ENCODE measurements at places on chromosomes 7 and 10.

DNA sequence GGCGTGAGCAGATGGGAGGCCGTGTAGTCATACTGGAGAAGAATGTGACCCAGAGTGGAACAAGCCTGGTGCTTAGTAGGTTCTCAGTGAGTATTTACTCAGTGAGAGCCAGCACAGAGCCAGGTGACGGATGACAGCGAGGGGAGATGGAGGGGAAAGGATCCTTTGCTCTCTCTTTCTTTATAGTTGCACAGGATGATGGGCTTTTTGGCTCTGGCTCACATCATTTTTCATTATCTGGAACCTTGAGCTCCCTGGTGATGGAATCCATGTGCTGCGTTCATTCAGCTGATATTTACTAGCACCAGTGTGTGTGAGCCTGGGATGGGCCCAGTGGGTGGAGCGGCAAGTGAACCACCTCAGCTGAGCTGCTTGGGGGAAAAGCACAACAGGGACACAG is 17.2 kb downstream of the BTBD16 start:
- DNase-seq: no peak

GRCh38 chr10:103645141-103646054 is 151.9 kb downstream of the NEURL1 start:
- DNase-seq: no peak

DNA sequence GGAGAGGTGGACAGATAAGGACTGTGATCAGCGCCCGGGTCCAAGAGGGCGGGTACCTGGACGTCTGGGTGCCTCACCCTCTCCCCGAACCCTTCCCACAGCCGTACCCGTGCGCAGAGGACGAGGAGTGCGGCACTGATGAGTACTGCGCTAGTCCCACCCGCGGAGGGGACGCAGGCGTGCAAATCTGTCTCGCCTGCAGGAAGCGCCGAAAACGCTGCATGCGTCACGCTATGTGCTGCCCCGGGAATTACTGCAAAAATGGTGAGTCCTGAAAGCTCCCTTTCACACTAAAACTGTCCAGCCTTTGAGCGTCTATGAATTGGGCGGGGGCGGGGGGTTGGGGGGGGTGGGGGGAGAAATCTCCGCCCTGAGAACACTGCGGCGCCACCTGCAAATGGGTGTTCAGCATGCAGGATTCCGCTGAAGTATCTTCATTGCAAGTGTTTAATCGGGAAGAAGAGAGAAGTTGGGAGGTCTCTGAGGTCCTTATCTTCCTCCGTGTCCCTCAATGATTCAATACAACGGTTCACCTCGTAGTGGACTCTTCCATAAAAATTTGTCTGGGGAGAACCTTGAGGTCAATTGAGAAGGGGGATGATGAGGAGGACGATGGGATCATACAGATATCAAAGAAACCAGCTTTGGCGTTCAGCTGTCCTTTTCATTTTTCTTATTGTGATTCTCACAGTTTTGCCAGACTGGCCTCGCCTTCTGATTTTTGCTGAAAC is 906 bp downstream of the DKK1 start:
- DNase-seq: no peak

DNA sequence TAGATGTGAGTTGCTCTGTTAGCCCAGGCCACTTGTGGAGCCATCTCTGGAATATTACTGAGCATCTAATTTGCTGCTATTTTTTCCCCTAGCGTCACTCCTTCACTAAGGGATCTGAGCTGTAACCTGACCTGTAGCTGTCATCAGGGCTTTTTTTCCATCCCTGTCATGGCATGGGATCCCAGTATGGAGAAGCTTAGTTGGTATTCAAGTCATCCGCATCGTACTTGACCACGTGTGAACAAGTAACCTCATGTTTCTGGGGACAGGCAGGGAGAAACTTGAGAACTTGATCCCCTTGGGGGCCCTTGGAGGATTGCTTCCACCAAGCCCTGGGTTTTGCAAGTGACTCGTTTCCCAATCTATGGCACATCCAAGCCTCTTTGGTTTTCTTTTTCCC is 474.4 kb upstream of the GALNT17 start:
- DNase-seq: no peak

- no peak for DNase-seq
These were observed 108.1 kb downstream of the GLRX3 start for GRCh38 chr10:130244031-130244927.

DNA sequence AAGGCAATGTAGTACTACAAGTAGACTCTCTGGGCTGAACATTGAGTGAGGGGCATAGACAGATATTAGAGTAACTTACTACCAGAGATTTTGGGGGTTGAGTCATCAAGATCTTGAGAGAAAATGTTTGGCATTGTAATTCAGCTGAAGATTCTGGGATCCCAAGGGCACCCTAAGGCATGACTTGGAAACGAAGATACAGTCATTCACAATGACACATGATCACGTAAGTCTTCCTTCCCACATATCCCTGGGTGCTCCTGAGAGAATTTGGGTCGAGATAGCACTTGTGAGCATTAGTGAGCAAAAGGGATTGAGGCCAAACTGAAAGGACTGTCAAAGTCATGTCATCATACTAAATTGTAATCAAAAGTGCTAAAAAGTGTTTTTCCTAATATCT is 192.5 kb upstream of the PCLO start:
- no peak for DNase-seq

GRCh38 chr7:6175645-6176044 is 96.8 kb downstream of the CYTH3 start:
- DNase-seq: no peak

DNA sequence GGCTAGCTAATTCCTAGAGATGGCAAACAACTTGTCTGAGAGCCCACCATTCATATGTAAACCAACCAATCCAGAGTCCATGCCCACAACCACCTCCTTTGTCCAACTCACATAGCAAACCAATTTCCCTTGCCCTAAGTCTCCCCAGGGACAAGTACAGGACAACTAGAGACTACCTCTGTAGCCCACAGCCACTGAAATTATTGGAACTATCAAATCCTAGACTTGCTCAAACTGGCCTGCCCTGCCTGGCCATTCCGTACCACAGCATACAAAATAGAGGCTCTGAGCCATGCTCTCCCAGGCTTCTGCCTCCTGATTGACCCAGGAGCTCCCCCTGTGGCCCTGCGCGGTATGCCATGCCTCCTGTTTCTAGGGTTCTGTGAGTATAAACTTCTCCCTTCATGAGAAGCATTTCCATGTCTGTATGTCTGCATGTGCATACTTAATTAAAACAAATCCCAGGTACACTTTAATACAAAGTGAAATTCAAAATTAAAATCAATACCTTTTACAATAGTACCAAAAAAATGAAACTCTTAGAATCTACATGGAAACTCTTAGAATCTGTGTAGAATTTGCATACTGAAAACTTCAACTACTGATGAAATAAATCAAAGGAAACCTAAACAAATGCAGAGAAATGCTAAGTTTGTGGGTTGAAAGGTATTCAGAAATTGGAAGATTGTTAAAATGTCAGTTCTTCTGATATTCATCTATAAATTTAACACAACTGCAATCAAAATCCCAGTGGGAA is 4.0 kb upstream of the HECW1 start:
- peak; percentile 48 for DNase-seq

GRCh38 chr10:36888925-36889573 is 236.3 kb upstream of the ANKRD30A start:
- DNase-seq: peak; percentile 34

DNA sequence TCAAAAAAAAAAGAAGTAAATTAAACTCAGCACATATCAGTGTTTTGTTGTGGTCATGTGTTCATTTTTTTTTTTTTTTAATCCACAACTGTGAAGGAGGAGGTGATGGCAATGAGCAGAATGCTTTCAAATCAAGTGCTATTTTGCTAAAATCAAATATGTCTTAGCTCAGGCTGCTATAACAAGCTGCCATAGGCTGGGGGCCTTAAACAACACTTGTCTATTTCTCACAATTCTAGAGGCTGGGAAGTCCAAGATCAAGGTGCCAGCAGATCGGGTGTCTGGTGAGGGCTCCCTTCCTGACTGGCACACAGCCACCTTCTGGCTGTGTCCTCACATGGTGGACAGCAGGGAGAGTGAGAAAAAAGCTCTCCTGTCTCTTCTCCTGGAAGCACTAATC is 203.9 kb downstream of the FAM107B start:
- no peak for DNase-seq
